ENCODE measurements at places on chromosomes 2 and 18. TPM values are rescaled to one million over a fixed set of nuclear protein-coding genes. Genes with fewer than 3 reads are reported as not detected.

- DNase-seq = no peak
Observed at GRCh38 chr2:153068052-153068451, 349.6 kb downstream of the ARL6IP6 start.

- DNase-seq = no peak
Observed at GRCh38 chr18:62387257-62387656, 62.1 kb downstream of the TNFRSF11A start.

STAT4 gene
- total RNA-seq = 2.3 TPM

- no peak for DNase-seq
Observed at GRCh38 chr2:144443837-144444817, 75.8 kb downstream of the ZEB2 start.

DNA sequence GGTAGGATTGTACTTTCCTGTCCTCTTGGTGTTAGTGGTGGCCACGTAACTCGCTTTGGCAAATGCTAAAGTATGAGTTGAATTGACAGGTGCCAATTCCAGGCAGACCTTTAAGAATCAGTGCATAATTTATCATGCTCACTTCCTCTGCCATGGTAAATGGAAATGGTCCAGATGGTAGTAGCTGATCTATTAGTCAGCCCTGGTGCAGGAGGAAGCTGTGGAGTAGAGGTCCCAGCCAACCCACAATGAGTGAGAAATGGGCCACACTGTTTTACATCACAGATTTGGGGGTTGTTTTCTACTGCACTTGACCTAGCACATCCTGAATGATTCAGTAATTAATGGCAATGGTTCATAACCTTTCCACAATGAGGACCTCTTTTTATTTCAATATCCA lies 104.4 kb downstream of the RGPD3 start:
- DNase-seq = no peak

GRCh38 chr2:173990245-173990644 lies 25.1 kb upstream of the SP3 start:
- DNase-seq = no peak

DNA sequence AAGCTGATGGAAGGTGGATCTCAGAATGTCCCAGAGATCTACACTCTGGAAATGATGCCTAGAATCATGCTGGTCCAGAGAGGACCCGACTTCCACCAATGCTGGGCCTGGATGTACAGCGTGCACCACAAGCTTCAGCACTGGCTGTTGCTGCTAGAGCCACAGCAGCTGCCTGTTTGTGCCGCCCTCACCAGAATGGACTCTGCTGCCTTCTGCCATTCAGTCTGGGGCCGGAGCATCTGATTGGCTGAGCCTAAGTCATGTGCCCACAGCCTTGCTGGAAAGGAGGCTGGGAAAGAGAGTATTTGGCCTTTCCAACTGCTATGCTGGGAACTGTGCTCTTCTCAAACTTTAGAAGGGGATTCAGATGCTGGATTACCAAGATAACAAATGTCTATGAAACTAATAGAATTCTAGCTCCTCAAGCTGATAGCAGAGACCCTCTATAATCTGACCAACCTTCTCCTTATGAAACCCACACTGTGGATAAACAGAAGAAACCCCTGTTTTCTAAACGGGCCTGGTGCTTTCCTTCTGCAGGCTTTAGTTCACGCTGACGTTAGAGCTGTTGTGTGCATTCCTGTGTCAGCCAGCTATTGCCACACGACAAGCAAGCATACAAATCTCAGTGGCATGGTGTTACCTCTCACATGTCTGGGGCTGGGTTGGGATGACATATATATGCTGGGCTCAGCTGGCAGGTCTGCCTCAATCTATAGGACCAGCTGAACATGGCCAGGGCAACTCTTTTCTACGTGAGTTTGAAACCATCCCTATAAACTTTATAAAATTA lies 4.1 kb upstream of the LOXHD1 start:
- no peak for DNase-seq

DNA sequence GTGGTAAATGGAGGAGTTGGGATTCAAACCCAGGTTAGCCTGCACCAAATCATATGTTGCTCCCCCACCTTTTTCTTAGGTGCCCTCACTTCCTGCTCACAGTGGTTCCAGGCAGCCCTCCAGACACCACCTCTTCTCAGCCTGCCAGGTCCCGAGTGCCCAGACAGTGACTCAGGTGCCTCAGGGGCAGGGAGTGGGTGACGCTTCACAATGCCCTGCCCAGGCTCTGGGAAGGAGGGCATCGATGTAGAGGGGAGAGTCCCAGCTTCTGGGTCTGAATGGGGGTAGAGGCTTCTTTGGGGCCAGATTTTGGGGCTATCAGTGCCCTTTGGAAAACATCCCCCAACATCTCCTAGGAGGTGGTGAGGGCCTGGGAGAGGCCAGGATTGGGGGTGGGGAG lies 5.2 kb upstream of the DNAJB2 start:
- DNase-seq = no peak

GRCh38 chr2:167874812-167875211 lies 372.6 kb downstream of the STK39 start:
- no peak for DNase-seq

DNA sequence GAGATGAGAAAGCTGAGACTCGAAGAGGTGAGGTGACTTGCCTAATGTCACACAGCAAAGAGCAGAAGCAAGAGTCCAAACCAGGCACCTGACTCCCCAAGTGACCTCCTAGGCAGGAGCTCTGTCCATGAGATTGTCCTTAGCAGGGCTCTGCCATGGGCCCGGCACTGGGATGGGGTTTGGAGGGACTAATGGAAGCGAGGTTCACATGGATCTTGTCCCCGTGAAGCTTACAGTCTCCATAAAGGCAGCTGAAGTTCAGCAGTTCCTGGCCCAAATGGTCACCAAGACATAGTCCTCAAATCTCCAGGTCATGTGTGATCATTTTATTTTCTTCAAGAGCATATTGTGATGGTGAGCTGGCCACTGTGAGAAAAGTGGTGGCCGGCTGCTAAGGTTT lies 57.0 kb upstream of the AFF3 start:
- DNase-seq = no peak

XPO1 gene
- 100 TPM for total RNA-seq

- no peak for DNase-seq
Observed at GRCh38 chr2:195647302-195647701, 9.7 kb upstream of the SLC39A10 start.

CHST9 gene
- total RNA-seq = 0.21 TPM

DNA sequence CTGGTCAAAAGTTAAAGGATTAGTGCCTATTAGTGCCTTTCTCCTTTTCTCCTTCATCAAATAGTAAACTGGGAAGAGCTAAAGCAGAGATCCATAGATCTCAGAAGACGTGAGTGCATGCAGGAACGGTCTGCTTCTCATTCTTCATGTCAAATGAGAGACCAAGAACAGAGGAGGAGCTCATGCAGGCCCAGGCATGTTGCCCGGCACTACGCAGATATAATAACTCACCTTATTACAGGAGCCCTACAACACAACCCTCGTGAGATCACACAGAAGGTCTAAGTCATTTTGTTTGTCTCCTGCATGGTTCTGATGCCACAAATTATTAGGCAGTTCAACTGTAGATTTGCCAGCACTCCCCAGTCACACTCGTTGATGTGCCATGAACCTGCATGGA lies 71.8 kb downstream of the CMPK2 start:
- DNase-seq = no peak

POTEJ gene
- not detected for total RNA-seq

- DNase-seq = no peak
Observed at GRCh38 chr2:15875969-15876705, 64.2 kb upstream of the MYCN start.

GRCh38 chr18:40524881-40525280 lies 1430.2 kb upstream of the PIK3C3 start:
- no peak for DNase-seq

GRCh38 chr18:36191711-36192110 lies 4.4 kb downstream of the MOCOS start:
- no peak for DNase-seq

TEKT4 gene
- not detected for total RNA-seq

DNA sequence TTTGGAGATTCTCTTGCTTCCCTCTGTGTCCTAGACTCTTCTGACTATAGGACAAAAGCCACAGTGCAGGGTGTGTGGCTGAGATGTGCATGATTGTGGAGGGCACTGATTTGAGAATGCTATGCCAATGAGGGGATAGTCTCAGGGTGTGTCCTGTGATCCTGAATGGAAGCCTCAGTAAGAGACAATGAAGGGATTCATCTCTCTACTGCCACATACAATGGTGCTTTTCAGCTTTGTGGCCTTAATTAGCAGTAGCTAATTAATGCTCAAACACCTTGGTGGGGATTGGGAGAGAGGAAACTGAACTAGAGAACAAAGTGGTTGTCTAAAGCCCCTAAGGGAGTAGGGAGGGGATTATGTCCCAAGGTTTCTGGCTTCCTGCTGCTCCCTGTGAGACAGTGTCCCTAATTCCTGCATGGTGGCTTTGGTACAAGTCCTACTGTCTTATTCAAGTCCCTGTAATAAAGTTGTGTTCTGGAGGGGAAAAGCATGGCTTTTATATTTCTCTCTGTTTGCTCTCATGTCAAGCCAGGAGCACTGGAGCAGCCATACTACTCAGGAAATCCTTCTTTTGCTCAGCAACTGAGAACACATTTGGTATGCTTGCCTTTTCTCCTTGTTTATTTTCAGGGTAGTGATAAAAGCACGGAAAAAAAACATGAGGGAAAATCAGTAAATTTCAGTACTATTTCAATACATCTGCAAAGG lies 415.2 kb upstream of the TCF4 start:
- no peak for DNase-seq

INHBB gene
- total RNA-seq = 24.3 TPM

HRH4 gene
- not detected for total RNA-seq

COL4A3 gene
- total RNA-seq = 8.6 TPM

GRCh38 chr2:102159295-102159694 lies 16.7 kb downstream of the IL1R1 start:
- no peak for DNase-seq

ANKRD30BL gene
- total RNA-seq = not detected

GRCh38 chr2:64313398-64313723 lies 140.6 kb upstream of the LGALSL start:
- DNase-seq = no peak

- DNase-seq = no peak
Observed at GRCh38 chr18:64090876-64091275, 58.0 kb downstream of the LINC00305 start.

DNA sequence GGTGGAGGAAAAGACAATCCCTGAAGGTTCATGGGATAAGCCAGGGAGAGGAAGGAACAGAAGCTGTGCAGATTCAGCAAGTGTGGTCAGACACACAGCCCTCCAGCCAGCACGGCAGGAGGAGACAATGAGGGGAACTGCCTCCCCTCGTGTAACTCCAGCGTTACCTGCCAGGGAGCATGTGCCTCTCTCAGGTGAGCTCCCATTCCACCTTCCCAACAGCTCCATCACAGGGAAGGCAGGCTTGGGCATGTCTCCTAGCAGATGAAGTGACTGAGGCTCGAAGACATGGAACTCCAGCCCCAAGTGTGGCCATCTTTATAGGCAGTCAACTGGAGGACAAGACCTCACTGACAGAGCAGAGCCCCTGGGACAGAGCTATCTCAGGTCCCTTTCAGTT lies 47.4 kb downstream of the ZBTB7C start:
- no peak for DNase-seq

GRCh38 chr2:33215299-33215698 lies 261.1 kb upstream of the RASGRP3 start:
- DNase-seq = peak; percentile 49

PARD3B gene
- total RNA-seq = 59.0 TPM

DNA sequence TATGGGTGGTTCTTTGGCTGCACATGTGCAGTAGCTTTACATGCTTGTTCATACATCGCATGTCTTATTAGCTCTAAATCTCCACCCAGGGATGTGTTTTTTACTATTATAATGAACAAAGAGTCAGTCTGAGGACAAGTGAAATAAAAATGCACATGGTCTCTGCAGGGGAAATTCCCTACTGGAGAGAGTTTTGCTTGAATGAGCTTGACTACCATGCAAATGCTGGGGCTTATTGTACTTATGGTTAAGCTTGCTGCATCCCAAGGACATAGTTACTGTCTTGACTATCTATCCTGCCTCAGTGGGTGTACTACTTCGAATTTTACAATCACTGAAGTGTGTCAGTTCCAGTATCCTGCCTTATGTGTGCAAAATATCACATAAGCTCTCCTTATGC lies 362.7 kb downstream of the TDRD15 start:
- no peak for DNase-seq

GPR45 gene
- total RNA-seq = not detected

DNA sequence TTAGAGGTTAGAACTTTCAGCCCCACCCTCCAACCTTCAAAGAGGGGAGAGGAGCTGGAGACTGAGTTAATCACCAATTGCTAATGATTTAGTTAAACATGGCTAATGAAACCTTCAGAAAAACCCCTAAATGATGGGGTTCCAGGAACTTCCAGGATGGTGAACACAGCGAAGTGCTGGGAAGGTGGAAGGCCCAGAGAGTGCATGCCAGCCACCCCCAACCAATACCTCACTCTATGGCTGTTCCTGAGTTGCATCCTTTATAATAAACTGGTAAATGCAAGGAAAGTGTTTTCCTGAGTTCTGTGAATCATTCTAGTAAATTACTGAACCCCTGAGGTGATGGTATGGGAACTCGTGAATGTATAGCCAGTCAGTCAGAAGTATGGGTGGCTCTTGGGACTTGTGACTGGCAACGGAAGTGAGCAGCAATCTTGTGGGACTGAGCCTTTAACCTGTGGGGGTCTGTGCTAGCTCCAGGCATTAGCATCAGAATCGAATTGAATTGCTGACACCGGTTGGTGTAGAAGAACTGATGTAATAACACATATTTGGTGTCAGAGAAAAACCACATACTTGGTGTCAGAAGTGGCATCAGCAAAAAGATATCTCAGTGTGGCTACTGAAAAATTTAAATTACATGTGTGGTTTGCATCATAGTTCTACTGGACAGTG lies 37.4 kb downstream of the NPHP1 start:
- no peak for DNase-seq

- DNase-seq = no peak
Observed at GRCh38 chr2:128914320-128914719, 595.7 kb upstream of the HS6ST1 start.

GRCh38 chr2:149466635-149467034 lies 120.9 kb downstream of the MMADHC start:
- DNase-seq = no peak

ZNF514 gene
- total RNA-seq = 23.4 TPM

GRCh38 chr2:216465579-216466195 lies 33.0 kb upstream of the RPL37A start:
- DNase-seq = no peak

CERKL gene
- total RNA-seq = not detected

LYPD6B gene
- not detected for total RNA-seq

MC4R gene
- not detected for total RNA-seq

SETBP1 gene
- total RNA-seq = 26.2 TPM

UGT1A4 gene
- not detected for total RNA-seq

- no peak for DNase-seq
Observed at GRCh38 chr2:169221745-169222369, 140.5 kb downstream of the LRP2 start.

GRCh38 chr2:23694058-23695045 lies 232.6 kb downstream of the ATAD2B start:
- peak; percentile 4 for DNase-seq

SCG2 gene
- total RNA-seq = not detected
